ENCODE measurements at places on chromosomes 6 and 20. TPM values are rescaled to one million over a fixed set of nuclear protein-coding genes. Genes with fewer than 3 reads are reported as not detected.

GRCh38 chr20:62584671-62585460 is 57.4 kb upstream of the SLCO4A1 start:
- H3K4me3 ChIP-seq, result no peak overlapping the region
- DNase-seq, result no peak
- peaks cover 19% of the 10 kb centered on the region for H3K27me3 ChIP-seq

- no peak overlapping the region for H3K4me3 ChIP-seq
- H3K4me1 ChIP-seq, result no peaks in the 10 kb centered on the region
- H3K27me3 ChIP-seq, result peaks cover 8% of the 10 kb centered on the region
- DNase-seq, result no peak
- no peak overlapping the region for H3K27ac ChIP-seq
Measured at GRCh38 chr6:12586721-12587480, 129.7 kb upstream of the PHACTR1 start.

DNA sequence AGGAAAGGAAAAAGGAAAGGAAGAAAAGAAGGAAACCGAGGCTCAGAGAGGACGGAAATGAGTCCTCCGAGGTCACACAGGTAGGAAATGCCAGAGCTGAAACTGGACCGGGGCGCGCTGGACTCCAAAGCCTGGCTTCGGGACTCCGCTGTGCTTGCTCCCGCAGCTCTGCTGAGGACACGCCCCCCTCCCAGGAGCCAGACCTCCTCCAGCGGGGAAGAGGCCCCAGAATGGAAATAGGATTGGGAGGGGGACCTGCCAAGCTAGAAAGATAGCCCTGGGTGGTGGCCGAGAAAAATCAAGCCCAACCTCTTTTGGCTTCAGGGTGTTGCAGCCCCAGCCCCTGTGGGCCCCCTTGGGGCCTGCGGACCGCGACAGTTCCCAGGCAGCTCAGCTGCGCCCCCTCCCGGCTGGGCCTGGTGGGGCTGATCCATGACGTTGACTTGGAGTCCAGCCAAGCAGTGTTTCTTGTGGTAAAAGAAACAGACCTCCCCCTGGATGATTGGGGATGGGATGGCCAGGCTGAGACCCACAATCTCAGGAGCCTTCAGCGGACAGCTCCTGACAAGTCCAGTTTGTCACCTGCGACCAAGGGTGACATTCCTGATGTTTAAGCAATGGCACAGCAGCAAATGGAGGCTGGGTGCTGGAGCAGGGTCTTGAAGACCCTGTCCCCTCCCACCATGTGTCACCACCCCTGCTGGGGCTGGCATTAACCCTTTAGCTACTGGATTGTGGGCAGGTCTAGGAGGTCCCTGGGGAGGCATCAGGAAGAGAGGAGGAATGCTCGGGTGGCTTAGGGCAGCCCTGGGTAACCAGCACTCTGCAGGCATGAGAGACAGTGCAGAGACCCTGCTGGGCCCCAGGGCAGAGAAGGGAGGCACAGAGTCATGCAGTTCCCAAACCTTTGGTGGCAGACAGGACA is 55.4 kb downstream of the RIPOR3 start:
- no peak overlapping the region for H3K27ac ChIP-seq
- no peaks in the 10 kb centered on the region for H3K36me3 ChIP-seq
- no peak overlapping the region for H3K4me3 ChIP-seq

GRCh38 chr6:77457720-77458349 is 5.5 kb downstream of the HTR1B start:
- no peaks in the 10 kb centered on the region for H3K4me1 ChIP-seq
- no peaks in the 10 kb centered on the region for H3K36me3 ChIP-seq

GRCh38 chr6:150363733-150364132 is 5.1 kb upstream of the IYD start:
- no peaks in the 10 kb centered on the region for H3K4me1 ChIP-seq
- peaks cover 9% of the 10 kb centered on the region for H3K27me3 ChIP-seq
- H3K4me3 ChIP-seq, result no peak overlapping the region
- no peak for DNase-seq
- no peak overlapping the region for H3K27ac ChIP-seq

Gene ME1
- total RNA-seq, result not detected

Gene IPCEF1
- total RNA-seq, result 4.2 TPM

Gene RIN2
- not detected for total RNA-seq

Gene BACH2
- 68.1 TPM for total RNA-seq

Gene OTOR
- not detected for total RNA-seq

Gene BMP6
- total RNA-seq, result 1.1 TPM

Data from activated T-helper 1 cell treated with anti-CD3 and anti-CD28 coated beads, Interleukin-12 subunit alpha, Interleukin-12 subunit beta, Interleukin-2, Interleukin-4 antibody, amounts not matched to agents 30 ng/mL and 10 ng/mL and 1 ng/mL, durations not matched to agents 14 hours and 24 hours and 36 hours (primary cell).